ENCODE measurements at places on chromosomes 12 and 14.
A peak's percentile ranks its signal among the peaks of the same experiment; 100 is the strongest.

DNA sequence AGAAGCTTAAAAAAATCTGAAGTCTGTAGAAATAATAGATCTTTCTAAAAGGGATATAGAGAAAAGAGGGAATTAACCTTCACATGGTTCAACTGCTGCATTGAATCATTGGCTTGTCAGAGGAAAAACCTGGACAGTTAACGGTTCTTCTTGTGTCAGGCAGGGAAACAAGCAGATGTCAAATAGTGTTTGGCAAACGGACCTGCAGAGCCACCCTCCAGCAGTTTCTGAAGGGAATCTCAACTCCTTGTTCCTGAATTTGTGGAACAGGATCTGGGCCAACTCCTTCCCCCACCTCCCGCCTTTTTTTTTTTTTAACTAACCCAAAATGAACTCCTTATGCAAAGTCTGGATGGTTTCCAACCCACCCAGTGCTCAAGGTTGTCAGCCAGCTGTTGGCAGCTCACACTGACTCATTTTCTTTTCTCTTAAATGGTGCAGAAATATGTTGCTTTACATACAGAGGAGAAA, 187.3 kb downstream of the CAND1 start:
- H3K4me1 ChIP-seq, result no peaks in the 10 kb centered on the region
- H3K36me3 ChIP-seq, result no peaks in the 10 kb centered on the region
- H3K27ac ChIP-seq, result peak overlapping the region; percentile 68
- H3K4me3 ChIP-seq, result no peak overlapping the region
- no peaks in the 10 kb centered on the region for H3K27me3 ChIP-seq

GRCh38 chr12:28025821-28026505, 53.4 kb upstream of the PTHLH start:
- no peak overlapping the region for H3K27ac ChIP-seq
- no peak overlapping the region for H3K4me3 ChIP-seq
- H3K36me3 ChIP-seq, result no peaks in the 10 kb centered on the region
- no peaks in the 10 kb centered on the region for H3K4me1 ChIP-seq
- H3K27me3 ChIP-seq, result no peaks in the 10 kb centered on the region

DNA sequence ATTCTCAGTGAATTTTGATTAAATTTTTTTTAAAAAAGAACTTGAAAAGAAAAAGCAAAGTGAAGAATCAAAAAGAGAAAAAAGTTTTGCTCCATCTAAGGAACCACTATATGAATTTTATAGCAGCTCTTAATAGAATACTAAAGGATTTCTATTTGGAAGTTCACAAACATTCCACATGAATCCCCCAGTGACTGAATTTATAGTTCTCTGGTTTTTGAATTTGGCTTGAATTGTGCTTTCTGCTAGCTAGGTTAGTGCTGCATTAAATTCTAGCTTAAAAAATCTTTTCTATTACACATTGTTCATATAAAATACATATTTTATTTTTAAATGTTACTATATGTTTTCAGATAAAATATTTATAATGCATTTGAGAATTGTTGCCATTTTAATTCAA, 675.4 kb downstream of the RERGL start:
- H3K36me3 ChIP-seq, result no peaks in the 10 kb centered on the region
- H3K27ac ChIP-seq, result no peak overlapping the region
- H3K4me3 ChIP-seq, result no peak overlapping the region
- no peaks in the 10 kb centered on the region for H3K27me3 ChIP-seq
- no peak for DNase-seq
- no peaks in the 10 kb centered on the region for H3K4me1 ChIP-seq

- no peak overlapping the region for H3K4me3 ChIP-seq
- no peak for DNase-seq
- H3K27ac ChIP-seq, result no peak overlapping the region
Observed at GRCh38 chr14:102187568-102188001, 47.9 kb downstream of the WDR20 start.

- H3K27me3 ChIP-seq, result no peaks in the 10 kb centered on the region
- no peak overlapping the region for H3K4me3 ChIP-seq
- no peaks in the 10 kb centered on the region for H3K36me3 ChIP-seq
- no peak for DNase-seq
- H3K27ac ChIP-seq, result no peak overlapping the region
- no peaks in the 10 kb centered on the region for H3K4me1 ChIP-seq
Observed at GRCh38 chr12:117855165-117855564, 113.6 kb downstream of the KSR2 start.

GRCh38 chr12:54478270-54478669, 4.9 kb upstream of the GTSF1 start:
- no peak for DNase-seq
- H3K27ac ChIP-seq, result no peak overlapping the region
- H3K36me3 ChIP-seq, result no peaks in the 10 kb centered on the region
- peaks cover 1% of the 10 kb centered on the region for H3K4me1 ChIP-seq
- H3K4me3 ChIP-seq, result no peak overlapping the region

DNA sequence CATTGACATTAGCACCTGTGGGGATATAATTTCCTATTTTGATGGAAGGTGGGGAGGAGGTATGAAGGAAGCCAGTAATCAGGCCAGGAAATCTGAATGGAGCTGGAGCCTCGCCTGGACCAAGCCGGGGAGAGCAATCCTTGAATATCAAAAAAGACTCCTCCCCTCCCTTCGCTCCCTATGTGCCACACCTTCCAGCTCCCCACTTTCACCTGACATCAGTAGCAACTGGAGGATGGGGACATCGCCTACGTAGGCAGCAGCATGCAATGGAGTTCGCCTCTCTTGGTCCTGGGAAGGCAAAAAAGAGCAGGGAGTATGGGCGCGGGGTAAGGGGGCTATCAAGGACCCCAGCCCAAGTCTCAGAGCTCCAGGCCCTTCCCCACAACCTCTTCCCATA, 1.1 kb downstream of the ANKRD52 start:
- no peaks in the 10 kb centered on the region for H3K27me3 ChIP-seq
- peaks cover 12% of the 10 kb centered on the region for H3K4me1 ChIP-seq
- H3K4me3 ChIP-seq, result peak overlapping the region; percentile 78
- H3K27ac ChIP-seq, result no peak overlapping the region

DNA sequence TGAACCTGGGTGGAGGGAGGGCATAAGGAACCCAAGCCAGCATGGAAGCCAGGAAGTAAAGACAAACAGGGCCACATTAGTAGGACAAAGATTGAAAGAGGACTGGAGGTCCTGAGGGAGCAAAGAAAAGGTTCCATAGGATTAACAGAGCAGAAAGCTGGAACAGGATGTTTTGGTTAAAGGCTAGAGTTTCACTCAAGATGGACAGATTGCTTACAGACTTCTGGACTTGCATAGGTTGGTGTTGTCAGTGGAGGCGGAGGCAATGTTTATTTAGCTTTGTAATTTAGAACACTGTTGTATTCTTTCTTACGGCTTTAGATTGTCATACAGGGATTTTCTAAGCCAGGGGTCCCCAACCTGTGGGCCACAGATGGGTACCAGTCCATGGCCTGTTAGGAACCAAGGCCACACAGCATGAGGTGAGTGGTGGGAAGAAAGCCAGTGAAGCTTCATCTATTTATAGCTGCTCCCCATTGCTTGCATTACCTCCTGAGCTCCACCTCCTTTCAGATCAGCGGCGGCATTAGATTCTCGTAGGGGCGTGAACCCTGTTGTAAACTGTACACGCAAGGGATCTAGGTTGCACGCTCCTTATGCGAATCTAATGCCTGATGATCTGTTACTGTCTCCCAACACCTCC, 31.3 kb downstream of the ZNF664 start:
- DNase-seq, result no peak
- peaks cover 16% of the 10 kb centered on the region for H3K36me3 ChIP-seq
- no peak overlapping the region for H3K27ac ChIP-seq
- H3K4me3 ChIP-seq, result no peak overlapping the region
- H3K4me1 ChIP-seq, result peaks cover 23% of the 10 kb centered on the region

DNA sequence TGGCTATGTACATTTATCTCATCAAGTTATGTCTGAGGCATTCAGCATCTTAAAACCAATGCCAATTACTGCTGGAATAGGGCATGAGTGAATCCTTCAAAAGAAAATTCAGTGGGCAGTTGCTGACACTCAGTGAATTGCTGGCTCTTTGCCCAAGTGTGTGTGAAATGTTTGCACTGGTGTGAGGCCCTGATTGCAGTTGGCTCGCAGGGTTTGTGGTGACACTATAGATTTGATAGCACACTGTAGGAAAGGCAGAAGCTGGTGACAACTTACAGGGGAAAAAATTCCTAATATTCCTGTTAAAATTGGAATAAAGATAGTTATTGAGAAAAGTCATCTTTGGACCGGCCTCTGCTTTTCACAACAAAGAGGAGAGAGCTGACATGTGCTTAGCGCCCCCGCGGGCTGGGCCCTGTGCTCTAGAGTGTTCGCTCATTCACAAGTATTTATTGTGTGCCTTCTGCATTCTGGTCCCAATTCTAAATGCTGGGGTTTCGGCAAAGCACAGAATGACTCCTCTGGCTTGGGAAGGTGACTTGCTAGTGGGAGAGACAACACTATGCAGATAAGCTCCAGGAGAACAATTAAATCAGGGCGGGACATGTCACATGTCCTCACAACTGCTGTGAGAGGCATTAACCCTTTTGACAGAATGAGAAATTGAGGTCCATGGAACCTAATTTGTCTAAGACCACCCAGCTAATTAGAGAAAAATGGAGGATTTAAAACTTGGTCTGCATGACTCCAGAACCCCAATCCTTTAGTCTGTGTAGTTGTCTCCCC, 418.7 kb downstream of the NPAS3 start:
- no peaks in the 10 kb centered on the region for H3K27me3 ChIP-seq
- no peak for DNase-seq
- no peak overlapping the region for H3K27ac ChIP-seq
- H3K4me1 ChIP-seq, result peaks cover 11% of the 10 kb centered on the region
- H3K4me3 ChIP-seq, result no peak overlapping the region
- no peaks in the 10 kb centered on the region for H3K36me3 ChIP-seq

Data from neuronal stem cell (in vitro differentiated cells).